ENCODE measurements at places on chromosomes 11 and 22.

DNA sequence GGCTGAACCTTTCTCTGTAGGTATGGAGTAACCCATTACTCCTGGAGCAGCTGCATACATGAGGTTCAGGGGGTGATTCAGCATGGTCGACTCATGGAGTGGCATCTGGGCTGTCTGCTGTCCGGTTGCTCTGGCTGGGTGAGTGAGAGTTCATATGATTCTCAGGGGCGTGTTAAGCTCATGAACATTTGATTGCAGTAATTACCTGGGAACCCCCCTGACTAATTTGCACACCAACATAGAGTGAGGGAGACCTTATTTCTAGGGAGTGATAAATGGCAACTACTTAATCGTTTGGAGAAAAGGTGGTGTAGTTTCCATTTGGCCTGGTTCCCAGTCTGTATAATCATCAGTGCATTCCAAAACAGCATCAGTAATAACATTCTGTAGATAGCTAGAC lies 661.9 kb downstream of the ETS1 start:
- DNase-seq, result no peak

GRCh38 chr11:65112546-65113360 lies 1.1 kb downstream of the TM7SF2 start:
- peak; percentile 66 for DNase-seq

- no peak for DNase-seq
These were observed 26.7 kb downstream of the ALKBH3 start for GRCh38 chr11:43907028-43907975.

- DNase-seq, result peak; percentile 25
These were observed 15.2 kb downstream of the PHLDB1 start for GRCh38 chr11:118622376-118623268.

DNA sequence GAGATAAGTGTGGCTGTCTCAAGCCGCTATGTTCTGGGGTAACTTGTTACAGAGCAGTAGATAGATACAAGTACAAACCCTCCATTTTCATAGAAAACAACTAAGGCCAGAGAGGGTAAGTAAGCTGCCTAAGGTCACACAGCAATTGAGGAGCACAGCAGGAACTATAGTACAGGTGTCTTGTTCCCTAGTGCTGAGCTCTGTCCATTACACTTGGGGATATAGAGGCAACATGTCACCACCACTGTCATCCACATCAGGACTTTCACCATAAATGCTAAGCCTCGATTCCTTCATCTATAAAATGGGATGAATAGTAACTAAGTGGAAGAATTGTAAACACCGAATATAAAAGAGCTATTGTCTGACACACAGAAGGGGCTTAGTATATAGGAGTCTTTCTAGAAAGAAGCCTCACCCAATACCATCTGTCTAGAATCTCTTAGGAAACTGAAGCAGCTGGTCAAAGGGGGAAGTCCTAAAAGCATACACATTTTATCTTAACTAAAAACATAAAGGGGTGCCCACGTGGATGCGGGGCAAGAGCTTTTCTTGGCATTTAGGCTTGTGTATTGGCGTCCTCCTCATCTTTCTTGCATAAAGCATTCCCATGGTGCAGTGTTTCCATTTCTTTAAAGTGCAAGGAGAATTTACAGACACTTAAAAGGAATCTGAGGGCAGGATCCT lies 93.8 kb upstream of the ALX4 start:
- DNase-seq, result no peak

DNA sequence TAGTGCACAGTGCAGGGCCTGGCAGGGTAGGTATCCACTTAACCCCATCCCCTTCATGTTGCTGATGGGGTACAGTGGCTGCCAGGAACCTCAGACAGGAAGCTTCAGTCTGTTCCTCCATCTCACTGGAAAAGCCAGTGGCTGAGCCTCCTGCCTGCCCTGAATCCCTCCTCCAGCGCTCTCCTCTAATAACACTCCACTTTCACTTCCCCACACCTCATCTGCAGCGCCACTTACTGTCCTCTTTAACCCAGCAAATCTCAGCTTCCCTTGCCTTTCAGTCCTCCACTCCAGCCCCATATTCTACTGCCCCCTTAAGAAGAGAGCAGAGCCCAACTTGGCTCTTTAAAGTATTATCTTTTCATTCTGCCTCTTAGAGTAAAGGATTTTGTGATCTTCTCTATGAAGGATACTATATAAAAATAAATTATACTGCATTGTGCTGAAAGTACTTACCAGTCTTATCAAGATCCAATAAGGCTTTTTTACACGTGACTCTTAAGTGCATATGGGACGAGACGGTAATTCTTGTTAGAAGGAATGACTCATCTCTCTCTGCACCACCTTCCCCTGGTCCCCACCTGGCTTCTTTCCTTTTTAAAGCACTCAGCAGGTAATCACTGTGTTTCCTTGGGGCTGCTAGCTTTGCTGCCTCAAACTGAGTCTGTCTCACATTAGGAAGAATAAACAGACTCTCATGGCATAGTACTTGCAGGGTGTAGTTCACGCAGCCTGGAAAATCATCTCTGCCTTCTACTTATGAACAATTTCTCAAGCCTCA lies 238.0 kb upstream of the NARS2 start:
- peak; percentile 37 for DNase-seq

DNA sequence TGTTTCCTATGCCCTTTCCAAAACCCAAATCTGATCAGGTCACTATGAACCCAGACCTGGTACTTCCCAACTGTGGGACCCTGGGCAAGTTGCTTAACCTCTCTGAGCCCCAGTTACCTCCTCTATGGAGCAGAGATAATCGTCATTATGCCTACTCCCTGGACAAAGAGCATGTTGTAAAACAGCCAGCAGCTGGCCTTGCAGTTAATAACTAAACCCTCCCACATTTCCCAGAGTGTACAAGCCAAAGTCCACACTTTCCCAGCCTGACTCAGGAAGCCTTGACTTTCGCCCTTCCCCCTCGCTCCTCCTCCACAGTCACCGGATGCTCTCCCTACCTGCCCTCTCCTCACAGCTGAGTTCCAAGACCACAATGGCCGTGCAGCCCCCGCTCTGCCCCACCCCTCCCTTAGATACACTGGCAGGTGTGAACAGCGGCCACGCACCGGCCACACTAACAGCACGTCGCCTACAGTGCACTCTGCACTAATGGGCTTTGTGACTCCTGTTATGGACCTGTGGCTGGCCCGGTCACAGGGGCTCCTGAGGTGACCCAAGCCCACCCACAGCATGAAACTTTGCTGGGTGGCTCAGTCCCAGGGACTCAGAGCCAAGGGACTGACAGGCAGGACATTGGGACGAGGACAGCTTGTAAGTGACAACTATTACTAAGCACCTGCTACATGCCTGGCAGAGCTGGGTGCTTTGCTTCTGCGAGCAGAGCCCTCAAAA lies 15.6 kb upstream of the MFNG start:
- DNase-seq, result no peak

DNA sequence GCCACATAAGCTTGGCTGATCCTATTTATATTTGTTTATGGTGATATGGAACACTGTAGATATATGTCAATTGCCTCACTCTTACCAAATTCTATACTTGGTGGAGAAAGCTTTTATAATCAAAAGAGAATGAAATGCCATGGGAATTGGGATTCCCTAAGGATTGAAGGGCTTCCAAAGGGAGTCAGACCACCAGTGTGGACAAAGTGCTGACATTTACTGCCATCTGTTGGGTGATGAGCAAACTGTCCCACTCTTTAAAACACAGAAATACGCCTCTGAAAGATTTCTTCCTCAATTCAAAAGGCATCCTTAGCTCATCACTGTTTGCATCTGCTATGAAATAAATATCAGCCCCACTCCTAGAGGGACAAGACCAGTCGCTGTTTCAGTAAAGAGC lies 7.1 kb downstream of the SLC1A2 start:
- DNase-seq, result peak; percentile 24

DNA sequence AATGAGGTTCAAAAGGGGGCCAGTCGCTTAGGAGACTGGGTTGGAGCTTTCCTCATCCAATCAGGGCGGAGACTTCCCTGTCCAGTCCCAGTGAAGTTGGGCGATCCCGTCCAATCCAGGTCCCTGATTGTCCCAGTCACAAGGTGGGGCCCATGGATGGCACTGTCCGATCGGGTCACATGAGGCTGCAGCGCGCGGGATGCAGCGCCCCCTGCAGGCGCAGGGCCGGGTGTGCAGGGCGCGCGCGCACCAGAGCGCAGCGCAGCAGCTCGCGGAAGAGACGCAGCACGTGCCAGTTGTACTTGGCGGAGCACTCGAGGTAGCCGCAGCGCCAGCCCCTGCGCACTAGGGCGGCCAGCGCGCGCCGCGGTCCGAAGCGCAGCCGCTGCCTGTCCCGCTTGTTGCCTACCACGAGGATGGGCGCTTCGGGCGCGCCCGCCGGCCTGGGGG lies 2.3 kb downstream of the RASL10A start:
- no peak for DNase-seq

DNA sequence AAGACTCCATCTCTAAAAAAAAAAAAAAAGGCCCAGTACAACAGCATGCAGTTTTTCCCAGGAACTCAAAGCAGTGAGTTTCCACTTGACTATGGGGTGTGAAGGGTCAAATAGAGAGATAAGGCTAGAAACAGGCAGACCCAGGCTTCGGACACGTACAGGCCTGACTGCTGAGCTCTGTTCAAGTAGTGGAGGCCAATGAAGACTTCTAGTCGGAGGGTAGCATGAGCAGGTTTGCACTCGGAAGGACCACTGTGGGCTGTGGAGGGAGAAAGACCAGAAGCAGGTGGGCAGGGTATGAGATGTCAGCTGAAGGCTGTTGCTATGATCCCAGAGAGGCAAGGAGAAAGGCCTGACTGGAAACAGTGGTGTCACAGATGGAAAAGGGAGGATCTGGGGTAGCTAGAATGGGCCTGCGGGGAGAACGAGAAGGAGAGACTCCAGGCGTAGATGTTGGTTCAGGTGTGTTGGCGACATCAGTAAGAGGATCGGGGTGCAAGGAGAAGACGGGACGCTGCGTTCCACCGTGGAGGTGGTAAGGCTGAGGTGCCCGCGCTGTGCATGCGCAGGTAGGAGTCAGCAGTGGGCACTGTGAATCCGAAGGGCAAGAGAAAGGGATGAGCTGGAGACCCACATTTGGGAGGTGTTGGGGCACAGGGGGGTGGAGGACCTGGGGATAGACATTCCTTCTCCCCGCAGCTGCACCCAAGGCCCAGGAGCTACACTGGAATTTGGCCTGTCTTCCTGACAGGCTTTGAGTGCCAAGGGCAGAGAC lies 49.4 kb upstream of the RAB1B start:
- no peak for DNase-seq

DNA sequence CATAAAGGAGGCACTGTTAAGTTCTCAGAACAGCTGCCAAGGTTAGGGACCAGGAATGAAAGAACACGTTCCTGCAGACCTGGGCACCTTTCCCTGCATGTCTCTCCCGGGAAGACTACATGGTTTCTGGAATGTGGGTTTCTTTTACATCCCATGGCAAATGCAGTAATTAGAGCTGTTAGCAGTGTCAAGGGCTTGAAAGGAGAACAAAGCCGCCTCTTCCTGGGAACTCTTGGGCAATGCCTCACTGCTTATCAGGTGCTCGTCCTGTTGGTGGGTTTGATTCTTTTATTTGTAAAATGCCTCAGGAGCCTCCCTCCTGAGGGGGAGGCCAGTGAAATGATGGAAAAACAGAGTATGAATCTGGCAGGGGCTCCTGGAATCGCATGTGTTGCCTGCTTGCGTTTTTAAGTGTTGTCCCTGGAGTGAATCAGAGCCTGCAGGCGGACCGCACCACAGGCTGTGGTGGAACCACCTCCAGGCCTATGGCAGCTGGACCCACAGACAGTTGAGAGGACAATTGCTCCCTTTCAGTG lies 723 bp upstream of the C22orf31 start:
- no peak for DNase-seq

DNA sequence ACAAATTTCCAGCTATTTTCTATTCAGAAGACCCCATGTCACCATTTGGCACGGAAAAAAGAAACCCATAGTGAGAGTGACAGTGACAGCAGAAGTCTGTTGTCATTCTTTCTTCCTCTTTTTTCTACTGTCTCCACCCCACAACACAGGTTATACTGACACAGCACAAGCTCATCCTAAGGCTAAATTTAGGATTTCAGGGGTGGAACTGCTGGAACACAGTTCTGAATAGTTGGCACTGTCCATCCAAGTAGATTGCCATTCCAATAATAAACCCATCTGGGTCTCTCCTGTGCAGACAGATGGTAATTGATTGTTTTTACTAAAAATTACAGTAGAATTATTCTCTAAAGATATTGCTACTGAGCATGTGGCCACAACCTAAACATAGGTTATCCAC lies 95.2 kb upstream of the C11orf87 start:
- DNase-seq, result no peak

GRCh38 chr11:58968251-58968711 lies 29.0 kb downstream of the GLYATL1 start:
- DNase-seq, result no peak

GRCh38 chr11:126106594-126107328 lies 44.1 kb upstream of the CDON start:
- DNase-seq, result no peak

- no peak for DNase-seq
These were observed 69.7 kb downstream of the SNX19 start for GRCh38 chr11:130846606-130847005.

- no peak for DNase-seq
These were observed 14.1 kb upstream of the GLYAT start for GRCh38 chr11:58745705-58746364.

GRCh38 chr11:126594921-126595367 lies 239.5 kb downstream of the ST3GAL4 start:
- DNase-seq, result peak; percentile 84

GRCh38 chr22:29080106-29080975 lies 7.5 kb downstream of the KREMEN1 start:
- DNase-seq, result no peak

DNA sequence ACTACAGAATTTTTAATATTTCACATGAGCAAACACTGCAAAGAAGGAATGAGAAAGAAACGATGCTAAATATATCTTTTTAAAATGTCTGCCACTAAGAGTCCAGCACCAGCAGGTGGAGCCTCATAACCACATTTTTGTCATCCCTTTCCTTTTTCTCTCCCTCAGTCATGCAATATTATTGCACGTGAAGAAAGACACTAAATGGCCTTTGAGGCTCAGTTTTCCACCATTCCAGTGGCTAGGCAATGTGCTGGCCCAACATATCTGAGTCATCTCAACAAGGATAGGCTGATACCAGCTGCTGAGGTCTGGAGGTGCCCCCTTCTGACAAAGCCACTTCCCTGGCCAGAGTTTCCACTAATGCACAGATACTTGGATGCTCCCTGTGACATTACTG lies 1.8 kb downstream of the ALKBH8 start:
- DNase-seq, result peak; percentile 24

DNA sequence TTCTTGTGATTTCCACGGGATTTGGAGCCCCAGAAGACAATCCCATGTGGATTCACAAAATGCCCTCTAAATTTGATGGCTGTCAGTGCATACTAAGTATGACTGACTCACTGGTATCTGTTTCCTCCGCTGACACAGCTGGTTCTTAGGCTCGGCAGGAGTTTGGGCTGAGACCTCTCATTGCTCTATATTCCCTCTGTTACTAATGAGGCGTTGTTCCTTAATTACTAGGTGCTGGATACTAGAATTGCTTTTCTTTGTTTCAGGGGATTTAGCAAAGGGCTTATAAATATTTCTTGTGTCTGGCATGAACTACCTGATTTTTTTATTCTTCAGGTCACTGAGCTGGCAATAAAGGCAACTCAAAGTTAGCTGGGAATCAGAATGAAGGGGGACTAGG lies 53.2 kb upstream of the EHF start:
- no peak for DNase-seq

Data from NCI-H1092 treated with DMSO at 0.1 percent for 48 hours (cell line).